Stimulated activated CD4-positive, alpha-beta T cell treated with anti-CD3 and anti-CD28 coated beads, TNF-alpha, amount 100 ng/mL, for 1 hour (primary cell): ENCODE measurements at places on chromosomes 7 and 10.

DNA sequence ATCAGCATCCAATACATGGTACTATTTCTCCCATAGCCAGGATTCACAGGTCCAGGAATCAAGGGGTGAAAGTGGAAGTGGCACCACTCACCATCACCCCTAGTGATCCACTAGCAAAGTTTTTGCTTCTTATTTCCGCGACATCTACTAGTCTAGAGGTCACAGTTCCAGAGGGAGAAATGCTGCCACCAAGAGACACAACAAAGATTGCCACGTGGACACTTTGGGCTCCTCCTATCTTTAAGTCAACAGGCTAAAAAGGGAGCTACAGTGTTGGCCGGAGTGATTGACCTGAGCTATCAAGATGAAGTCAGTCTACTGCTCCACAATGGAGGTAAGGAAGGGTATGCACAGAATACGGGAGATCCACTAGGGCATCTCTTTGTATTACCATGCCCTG, 178.2 kb downstream of the AKR1D1 start:
- no peak for DNase-seq

- DNase-seq: no peak
Measured at GRCh38 chr10:909831-910230, 21.7 kb downstream of the LARP4B start.

DNA sequence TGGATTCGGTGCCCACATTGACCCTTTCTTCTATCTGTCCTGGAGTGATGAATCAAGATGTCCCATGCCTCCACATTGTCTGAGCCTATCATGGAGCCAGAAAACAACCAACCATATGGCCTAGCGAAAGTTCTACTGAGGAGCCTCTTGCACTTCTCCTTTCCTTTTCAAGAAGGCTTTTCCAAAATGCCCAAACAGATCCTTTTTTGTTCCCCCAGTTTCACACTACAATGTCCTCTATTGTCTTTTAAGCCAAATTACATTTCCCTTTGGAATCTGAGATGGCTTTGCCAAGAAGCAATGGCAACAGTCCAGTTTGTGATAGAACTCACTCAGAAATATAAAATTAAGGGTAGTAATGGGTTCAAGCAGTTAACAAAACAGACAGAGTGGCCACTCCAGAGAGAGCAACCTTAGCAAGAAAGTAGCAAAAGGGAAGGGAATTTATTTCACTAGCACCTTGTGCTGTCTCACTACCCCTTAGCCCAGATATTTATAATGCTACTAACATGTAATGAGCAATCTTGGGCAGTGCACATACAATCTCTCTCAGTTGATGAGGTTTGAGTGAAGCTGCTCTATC, 194.6 kb upstream of the PDE1C start:
- no peak for DNase-seq

DNA sequence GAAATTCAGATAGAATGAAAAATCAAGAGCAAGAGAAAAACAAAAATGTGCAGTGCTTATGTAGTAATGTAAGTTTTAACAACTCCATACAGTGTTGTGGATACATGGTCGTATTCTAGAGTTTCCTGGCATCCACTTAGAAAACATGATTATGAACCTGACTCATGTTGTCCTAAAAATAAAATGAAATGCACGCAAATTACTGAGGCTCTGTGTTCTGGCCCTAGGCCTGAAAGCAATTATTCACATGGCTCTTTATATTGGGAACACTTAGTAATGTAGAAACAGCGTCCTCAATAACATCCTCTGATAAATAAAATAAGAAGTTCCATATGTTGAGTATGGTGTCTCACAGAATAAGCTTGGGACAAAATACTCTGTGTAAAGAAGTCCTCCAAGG, 200.2 kb upstream of the SEMA3E start:
- no peak for DNase-seq

DNA sequence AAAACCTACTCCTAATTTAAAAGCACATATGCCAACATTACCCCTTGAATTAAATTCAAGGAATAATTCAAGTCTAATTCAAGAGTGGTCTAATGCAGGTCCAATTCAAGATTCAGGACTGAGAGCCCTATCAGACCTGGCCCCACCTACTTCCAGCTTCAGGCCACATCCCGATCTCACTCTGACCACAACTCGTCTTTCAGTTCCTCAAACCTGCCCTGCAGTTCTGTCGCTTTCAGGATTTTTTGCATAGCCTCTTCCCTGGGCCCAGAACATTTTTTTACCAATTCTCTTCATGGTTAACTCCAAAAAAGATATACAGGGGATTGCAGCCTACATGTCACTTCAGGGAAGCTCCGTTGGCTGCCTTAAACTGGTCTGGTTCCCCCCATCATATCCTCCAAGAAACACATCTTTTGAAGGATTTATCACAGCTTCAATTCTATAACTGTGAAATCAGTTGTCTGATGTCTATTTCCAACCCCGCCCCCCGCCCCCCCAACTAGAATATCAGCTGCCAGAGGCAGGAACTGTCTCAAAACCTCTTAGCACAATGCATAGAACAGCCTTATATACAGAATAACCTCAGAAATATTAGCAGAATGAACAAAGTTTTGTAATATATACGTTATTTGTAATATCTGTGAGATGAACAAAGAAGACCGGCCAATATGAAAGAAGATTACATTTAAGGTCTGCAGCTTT, 20.8 kb downstream of the CCDC6 start:
- DNase-seq: no peak

- DNase-seq: no peak
Measured at GRCh38 chr10:104349623-104350126, 4.0 kb upstream of the CFAP58 start.

GRCh38 chr10:117674646-117675045, 132.1 kb downstream of the EMX2 start:
- DNase-seq: no peak

DNA sequence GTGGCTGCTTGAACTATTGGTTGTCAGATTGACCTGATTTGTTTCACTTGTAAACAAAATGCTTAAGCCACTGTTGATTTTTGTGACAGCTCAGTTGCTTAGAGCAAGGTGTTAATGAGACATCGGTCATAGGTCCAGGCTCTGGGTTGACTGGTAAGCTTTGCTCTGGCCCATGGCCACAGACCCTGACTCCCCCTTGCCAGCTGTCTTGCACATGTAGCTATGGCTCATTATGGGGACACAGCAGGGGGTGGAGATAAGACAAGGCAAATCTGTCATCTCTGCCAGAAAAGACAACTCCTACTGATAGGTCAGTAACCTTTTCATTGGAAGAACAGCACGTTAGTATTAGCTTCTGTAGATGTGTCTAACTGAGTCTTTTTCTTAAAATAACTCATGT, 95.3 kb downstream of the KAT6B start:
- DNase-seq: no peak

- DNase-seq: no peak
Measured at GRCh38 chr7:70694434-70694970, 437.4 kb upstream of the GALNT17 start.

DNA sequence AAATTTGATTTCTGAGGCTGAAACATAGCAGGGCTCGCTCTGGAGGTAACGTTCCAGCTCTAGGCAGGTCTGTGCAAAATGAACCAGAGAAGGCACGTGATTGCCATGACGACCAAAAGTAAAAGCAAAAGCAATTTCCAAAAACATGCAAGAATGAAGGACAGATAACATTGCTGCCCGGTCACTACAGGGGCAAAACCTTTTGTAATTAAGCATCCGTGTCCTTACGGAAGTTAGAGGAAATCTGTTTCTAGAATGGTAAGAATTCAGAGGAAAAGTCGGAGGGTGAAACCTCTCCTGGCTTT, 2.9 kb downstream of the KLF6 start:
- DNase-seq: no peak

DNA sequence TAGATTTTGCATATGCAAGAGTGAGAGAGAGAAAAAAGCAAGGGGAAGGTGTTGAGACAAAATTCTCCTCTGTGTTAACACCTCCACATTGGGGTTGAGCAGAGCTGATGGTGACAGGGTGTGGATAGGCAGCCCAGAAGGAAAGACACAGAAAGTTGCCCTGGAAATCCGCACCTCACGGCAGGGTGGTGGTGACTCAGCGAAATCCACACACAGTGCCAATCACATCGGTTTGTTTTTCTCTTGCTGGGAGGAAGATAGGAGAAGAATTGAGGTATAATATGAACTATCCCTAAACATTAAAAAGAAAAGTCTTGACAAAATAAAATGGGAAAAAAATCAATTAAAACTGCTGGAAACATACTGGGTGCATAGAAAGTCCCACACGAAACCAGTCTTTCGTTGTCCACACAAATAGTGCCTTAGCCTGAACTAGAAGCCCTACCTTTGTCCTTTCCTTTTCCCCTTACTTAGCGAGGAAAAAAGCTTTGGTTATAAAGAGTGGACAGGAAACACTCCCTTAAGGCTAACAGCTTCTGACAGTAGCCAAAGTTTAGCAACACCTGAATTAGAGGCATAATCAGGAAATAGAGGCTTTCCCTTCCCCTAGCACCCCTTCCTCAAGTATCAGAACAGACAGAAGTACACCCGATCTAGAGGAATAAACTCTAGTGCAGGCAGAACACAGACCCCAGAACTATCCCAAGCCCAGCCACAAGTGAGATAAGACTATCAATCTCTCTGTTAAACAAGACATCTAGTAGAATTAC, 39.2 kb upstream of the DNAJC1 start:
- DNase-seq: no peak

GRCh38 chr10:128373071-128373749, 247.0 kb upstream of the MKI67 start:
- DNase-seq: no peak

DNA sequence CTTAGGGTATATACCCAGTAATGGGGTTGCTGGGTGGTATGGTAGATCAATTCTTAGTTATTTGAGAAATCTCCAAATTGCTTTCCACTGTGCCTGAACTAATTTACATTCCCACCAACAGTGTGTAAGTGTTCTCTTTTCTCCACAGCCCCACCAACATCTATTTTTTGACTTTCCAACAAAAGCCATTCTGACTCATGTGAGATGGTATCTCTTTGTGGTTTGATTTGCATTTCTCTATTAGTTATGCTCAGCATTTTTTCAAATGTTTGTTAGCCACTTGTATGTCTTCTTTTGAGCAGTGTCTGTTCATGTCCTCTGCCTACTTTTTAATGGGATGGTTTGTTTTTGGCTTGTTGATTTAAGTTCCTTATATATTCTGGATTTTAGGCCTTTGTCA, 66.4 kb downstream of the MGAM2 start:
- no peak for DNase-seq

- no peak for DNase-seq
Measured at GRCh38 chr7:37035631-37036030, 311.3 kb upstream of the AOAH start.

DNA sequence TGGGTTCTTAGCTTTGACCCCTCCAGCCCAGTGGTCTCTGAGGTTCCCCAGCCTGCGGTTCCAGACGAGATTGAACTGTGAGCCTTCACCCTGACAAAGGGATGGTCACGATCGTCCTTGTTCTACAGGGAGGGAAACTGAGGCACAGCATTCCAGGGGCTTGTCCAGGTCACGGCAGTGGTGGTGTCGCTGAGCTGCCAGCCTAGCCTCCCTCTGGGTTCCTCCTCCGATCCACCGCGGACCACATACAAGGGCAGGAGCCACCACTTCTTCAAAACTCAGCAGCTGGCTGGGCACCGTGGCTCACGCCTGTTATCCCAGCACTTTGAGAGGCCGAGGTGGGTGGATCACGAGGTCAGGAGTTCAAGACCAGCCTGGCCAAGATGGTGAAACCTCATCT, 35.8 kb downstream of the ELFN1 start:
- DNase-seq: no peak

GRCh38 chr10:120702032-120702431, 149.1 kb upstream of the WDR11 start:
- no peak for DNase-seq

GRCh38 chr7:5703572-5704533, 77.6 kb downstream of the RNF216 start:
- no peak for DNase-seq

GRCh38 chr7:5620459-5620881, 161.0 kb downstream of the RNF216 start:
- DNase-seq: no peak

DNA sequence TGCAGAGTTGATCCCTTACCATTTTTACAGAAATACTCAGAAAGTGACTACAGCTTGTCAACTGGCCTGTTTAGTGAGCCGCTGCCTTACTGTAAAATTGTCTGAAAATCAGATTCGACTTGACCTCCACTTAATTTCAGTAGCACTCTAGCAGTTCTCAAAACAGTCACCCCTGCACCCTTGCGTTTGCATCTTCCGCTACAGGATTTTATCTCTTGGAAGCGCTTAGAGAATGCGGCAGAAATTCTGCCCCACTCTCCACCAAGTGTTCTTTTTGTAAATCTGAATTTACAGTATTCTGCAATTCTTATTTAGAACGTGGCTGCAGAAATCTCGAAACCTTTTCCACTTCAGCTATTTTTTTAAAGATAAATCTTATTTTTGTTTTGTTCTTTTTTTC, 1.9 kb upstream of the TWIST1 start:
- no peak for DNase-seq

- DNase-seq: no peak
Measured at GRCh38 chr7:149561072-149561471, 63.5 kb upstream of the ZNF746 start.

DNA sequence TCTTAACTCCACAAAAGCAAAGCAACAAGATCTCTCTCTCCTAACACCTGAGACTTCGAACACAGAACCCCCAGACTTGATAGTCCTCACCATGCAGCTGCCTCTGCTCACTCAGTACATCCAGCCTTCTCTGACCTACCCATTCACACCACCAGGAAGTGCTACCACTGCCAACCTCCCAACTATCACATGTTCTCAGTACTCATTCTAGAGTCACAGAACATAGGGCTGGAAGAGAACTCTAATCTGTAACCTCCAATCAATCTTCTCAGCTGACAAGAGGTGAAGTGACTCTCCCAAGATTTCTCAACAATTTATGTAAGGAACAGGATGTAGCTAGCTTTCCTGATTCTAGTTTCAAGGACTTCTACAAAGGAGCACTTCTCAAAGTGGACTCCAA, 3.8 kb downstream of the NUDCD3 start:
- no peak for DNase-seq

DNA sequence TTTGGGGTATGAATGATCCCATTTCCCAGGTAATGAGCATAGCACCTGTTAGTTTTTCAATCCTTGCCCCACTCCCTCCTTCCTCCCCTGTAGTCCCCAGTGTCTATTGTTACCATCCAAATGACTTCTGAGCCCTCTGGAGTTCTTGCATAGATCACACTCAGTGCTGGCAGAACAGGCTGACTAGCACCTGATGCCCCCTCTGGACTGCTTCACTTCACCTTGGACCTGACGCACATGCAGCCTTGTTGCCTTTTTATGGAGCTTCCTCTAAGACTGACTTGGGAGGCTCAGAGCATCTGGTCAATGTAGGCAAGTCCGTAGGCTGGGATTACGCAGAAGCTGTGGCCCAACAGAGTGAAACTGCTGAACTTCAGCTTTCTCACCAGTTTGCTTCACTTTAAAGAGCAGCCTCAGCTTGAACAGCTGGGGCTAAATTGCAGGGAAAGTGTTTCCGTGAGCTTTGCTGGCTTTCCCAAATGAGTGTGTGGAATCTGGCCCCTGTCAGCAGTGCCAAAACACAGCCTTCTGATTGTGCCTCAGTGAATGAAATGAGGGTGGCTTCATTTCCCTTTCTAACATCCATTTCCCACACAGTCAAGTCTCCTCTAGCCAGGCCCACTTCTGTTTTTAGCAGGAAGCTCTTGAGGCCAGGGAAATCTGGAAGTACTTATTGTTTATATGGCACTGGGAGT, 48.5 kb downstream of the NXPH1 start:
- DNase-seq: no peak

- no peak for DNase-seq
Measured at GRCh38 chr10:118912961-118913600, 116.4 kb upstream of the NANOS1 start.
